Right hindlimb (tissue), 1 donor: ENCODE measurements at places on chromosomes 1 and 21.

DNA sequence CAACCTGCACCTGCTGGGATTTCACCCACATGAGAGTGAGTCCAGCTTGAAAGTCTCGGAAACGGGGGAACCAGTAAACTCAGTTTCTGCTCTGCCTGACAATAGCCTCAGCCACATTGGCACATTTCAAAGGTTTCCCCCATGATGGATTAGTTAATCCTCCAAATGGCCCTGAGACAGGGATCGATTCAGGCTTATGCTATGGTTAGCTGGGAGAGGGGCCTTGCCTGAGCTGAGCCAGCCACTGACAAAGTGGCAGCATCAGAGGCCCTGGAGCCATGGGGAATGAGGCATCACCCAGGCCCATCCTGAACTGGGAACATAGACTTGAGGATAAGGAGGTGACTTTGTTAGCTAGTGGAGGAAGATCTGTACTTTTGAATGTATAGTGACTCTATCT, 2.9 kb upstream of the CLSTN1 start:
- DNase-seq: no peak

- no peak for DNase-seq
Observed at GRCh38 chr1:56803561-56804156, 15.5 kb downstream of the FYB2 start.

DNA sequence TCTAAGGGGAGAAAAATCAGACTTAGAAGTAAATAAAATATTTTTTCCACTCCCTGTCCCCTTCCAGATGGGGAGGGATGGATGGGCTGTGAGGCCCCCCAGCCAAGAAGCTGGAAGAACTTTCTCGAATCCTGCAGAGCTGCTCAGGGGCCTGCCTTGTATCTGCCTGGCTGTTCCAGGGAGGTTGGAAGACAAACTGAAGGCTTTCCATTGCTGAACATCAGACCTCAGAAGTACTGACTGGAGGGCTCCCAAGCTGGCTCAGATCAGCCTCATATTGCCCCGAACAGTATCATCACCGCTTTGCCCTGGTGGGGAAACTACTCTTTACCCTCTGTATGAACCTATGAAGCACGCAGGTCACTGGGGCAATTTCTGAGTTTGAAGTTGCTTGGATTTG, 12.4 kb upstream of the F3 start:
- DNase-seq: no peak

GRCh38 chr1:173097001-173097400, 46.3 kb upstream of the TNFSF18 start:
- no peak for DNase-seq

DNA sequence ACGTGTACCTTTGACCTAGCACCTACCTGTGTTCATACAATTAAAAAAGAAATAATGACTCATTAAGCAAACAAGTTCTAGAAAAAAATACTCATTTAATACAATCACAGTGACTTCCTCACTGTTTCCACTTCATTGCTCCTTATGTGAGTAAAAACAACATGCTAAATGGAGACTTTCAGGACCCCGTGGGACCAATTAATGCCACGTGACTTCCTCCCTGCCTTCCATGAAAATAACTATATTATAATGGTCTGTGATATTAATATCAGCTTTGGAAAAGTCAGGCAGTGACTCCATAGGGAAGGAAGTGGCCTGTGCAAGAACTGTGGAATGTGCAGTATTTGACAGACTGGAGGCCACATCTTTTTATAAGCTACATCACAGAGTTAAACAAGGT, 337.8 kb downstream of the HLX start:
- peak; percentile 73 for DNase-seq

- no peak for DNase-seq
Observed at GRCh38 chr1:59596432-59596831, 218.3 kb upstream of the HOOK1 start.

DNA sequence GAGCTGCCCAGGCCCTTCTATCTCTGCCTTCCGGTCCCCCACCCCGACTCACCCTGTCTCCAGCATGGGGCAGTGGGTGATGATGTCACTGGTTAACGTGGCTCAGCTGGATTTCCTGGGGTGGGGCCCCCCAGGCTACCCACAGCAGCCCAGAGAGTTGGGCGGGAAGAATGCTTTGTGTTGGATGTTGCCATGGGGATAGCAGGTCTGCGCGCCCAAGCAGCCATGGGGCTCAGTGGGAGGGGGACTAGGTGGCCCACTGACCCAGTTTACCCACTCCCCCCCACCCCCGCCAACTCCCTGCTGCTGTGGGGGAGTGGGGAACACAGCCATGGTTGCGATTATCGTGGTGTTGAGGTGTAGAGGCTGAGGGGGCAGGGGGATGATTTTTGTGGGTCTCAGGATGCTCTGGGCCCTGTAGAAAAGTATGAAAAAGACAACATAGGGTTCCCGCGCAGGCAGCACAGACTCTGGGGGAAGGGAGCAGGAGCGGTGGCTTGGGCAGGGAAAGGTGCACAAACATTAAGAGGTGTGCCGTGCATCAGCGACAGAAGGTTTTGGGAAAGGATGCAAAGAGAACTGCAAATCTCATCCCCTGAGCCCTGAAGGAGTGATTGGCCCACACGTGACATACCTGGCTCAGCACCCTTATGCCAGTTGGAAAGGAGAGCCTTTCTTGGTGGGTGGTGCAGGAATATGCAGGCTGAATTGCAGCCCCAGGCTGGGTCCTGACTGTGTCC, 8.5 kb downstream of the CELSR2 start:
- DNase-seq: no peak

- DNase-seq: peak; percentile 88
Observed at GRCh38 chr1:223712194-223712849, at the start of gene CAPN2. Gene CAPN2 (plus strand): TSS chr1:223712539. CDS start chr1:223712641, 102 bp downstream.

GRCh38 chr21:32770871-32771523, 558 bp downstream of the PAXBP1 start:
- DNase-seq: peak; percentile 73

- DNase-seq: no peak
Observed at GRCh38 chr1:30219675-30220074, 503.7 kb downstream of the MATN1 start.

GRCh38 chr1:233689748-233690254, 75.9 kb downstream of the KCNK1 start:
- no peak for DNase-seq

- DNase-seq: no peak
Observed at GRCh38 chr1:183697814-183698590, 44.9 kb upstream of the APOBEC4 start.

- DNase-seq: peak; percentile 87
Observed at GRCh38 chr1:6246497-6247467, 2.8 kb downstream of the HES3 start.

DNA sequence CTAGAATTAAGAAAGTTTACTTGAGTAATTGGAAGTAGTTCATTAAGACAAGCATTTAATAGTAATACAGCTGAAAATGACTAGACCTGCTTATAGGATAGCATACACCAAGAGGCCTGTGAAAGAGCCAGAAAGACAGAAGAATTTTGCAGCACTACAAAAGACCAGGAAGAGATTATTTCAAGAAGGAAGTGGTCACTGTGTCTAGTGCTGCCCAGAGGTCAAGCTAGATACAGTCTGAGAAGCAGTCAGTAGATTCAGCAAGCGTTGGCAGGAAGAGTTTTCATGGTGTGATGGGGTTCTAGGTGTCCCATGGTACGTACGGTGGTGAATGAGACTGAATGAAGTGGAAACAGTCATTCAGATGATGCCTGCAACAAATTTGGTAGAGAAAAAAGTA, 31.5 kb downstream of the RGS8 start:
- no peak for DNase-seq

- peak; percentile 21 for DNase-seq
Observed at GRCh38 chr1:3065396-3065795, 3.6 kb upstream of the PRDM16 start.

DNA sequence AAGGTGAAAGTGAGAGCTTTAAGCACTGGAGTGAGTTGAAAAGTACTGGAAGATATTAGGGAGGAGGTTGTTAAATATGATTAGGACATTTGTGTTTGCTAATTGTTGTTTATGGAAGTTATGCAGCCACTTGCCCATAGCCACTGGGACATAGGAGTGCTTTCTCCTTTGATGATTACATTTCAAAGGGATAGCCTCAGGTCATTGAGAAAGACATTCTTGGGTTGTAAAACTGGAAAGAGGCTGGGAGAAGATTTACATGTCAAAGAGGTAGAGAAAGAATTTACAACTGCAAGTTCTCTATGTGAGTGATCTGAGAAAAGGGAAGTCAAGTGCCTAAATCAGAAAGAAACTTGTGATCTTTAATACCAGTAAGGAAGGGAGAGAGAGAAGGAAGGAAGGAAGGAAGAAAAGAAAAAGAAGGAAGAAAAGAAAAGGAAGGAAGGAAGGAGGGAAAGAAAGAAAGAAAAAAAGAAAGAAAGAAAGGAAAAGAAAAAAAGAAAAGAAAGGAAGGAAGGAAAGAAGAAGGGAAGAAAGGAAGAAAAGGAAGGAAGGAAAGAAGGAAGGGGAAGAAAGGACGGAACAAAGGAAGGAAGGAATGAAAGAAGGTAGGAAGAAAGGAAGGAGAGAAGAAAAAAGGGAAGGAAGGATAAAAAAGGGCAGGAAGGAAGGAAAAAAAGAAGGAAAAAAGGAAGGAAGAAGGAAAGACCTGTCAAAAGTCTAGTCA, 284.6 kb upstream of the DPYD start:
- no peak for DNase-seq

- no peak for DNase-seq
Observed at GRCh38 chr1:67639361-67639760, 45.6 kb upstream of the GADD45A start.

GRCh38 chr1:68442822-68443556, 6.8 kb downstream of the RPE65 start:
- DNase-seq: no peak

DNA sequence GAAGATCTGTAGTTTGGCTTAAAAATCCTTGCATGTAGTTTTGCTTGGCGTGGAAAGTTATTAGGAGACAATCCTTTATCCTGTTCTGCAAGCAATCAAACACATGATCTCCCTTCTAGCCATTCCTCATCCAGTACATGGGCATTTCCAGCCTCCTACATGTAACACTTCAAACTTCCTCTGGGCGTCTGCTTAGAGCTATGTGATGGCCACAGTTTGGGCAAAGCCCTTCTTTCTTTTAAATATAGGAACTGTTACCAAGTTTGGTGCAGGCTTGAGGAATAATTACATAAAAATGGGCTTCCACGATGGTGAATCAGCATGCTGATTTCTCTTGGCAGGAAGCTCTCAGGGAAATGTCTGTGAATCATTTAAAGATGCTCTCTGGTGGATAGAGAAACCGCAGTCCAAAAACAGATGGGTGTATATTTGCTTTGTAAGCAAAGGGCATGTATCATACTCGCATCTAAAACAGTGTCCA, 176.9 kb upstream of the FMN2 start:
- peak; percentile 29 for DNase-seq

DNA sequence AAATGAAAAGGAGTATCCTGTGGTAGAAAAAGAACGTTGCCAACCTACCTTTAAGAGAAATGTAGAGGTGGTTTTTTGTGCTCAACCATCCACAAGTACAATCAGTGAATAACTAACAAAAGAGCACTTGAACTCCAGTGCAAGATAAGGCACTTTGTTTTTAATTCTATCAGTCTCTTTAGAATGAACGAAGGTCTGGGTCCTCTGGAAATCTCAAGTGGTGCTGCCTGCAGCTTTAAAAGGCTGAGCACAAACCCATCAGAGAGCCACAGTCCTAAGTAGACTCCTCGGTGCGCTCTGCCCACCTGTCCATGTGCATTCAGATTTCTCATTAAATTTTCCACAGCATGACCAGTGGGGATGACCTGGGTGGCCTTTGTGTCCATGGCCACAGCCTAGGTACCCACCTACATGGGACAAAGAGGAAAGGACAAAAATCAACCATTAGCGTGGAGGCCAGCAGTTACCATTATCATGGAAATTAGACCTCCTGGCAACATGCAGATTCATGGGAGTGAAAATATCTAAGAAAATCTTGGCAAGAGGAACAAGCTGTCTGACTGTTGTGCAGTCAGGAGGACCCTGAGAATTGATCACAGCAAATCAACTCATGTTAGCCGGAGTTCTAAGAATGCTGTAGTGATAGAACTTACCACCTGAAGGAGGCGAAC, 9.4 kb downstream of the TRIM45 start:
- DNase-seq: no peak

DNA sequence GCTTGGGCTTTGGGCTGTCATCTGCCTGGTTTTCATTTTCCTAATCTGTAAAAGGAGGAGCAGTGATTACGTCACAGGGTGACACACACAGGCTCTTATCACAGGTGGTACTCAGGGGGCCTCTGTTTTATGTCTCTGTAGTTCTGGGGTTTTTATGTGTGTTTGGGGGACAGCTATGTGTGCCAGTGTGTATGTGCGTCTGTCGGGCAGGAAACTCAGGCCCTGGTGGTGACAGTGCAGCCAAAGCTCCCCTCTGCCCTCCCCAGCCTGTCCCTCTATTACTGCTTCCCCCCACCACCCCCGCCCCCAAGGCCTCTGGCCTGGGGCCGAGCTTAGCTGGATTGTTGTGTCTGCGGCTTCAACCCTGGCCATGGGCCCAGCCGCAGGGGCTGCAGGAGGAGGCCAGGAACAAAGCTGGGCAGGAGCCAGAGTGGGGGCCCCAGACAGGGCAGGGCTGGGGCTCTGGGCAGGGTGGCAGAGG, 13.3 kb downstream of the MFAP2 start:
- peak; percentile 89 for DNase-seq

GRCh38 chr1:224594851-224595250, 21.3 kb upstream of the CNIH3 start:
- no peak for DNase-seq

GRCh38 chr1:182111496-182111895, 50.0 kb upstream of the ZNF648 start:
- no peak for DNase-seq

DNA sequence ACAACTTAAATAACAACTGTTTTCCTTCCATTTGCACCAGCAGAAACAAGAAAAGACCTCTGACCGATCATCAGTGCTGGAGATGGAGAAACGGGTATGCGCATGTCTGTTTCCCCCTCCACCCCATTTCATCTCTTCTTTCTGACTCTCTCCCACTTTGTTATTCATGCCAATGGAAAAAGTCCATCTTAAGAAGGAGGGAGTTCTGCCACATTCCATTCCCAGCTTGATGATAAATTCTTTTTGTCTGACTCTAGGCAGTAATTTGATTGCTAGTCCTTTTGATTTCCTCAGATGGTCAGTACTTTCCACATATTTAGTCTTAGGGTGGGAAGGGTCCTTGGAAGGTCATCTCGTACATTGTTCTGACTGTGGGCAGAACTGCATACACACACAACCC, 142.5 kb downstream of the SYT2 start:
- no peak for DNase-seq

DNA sequence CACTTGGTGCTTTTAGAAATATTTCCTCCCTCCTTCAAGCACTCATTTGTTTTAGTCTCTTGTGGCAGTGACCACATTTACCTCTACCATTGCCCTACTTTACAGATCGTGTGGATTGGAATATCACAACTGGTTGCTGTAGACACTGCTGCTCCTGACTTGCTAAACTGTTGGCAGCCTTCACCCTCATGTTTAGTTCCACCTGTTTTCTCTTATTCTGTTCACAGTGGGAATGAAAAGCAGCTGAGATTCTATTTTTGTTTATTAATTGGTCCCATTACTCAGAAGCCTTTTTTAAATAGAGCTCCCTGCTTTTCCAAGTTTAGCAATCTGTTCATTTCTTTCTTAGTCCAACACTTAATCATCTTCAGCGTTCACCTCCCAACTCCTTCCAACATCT, 308.9 kb downstream of the RWDD3 start:
- DNase-seq: no peak
